Fibroblast of villous mesenchyme (primary cell): ENCODE measurements at places on chromosomes 4 and X. TPM values are rescaled to one million over a fixed set of nuclear protein-coding genes. Genes with fewer than 3 reads are reported as not detected.
A peak's percentile ranks its signal among the peaks of the same experiment; 100 is the strongest.

Gene KLHL13
- total RNA-seq: 0.97 and 1.3 TPM in 2 replicates

GRCh38 chr4:78214078-78214477 is 157.0 kb downstream of the FRAS1 start:
- peak; percentile 26 for DNase-seq

DNA sequence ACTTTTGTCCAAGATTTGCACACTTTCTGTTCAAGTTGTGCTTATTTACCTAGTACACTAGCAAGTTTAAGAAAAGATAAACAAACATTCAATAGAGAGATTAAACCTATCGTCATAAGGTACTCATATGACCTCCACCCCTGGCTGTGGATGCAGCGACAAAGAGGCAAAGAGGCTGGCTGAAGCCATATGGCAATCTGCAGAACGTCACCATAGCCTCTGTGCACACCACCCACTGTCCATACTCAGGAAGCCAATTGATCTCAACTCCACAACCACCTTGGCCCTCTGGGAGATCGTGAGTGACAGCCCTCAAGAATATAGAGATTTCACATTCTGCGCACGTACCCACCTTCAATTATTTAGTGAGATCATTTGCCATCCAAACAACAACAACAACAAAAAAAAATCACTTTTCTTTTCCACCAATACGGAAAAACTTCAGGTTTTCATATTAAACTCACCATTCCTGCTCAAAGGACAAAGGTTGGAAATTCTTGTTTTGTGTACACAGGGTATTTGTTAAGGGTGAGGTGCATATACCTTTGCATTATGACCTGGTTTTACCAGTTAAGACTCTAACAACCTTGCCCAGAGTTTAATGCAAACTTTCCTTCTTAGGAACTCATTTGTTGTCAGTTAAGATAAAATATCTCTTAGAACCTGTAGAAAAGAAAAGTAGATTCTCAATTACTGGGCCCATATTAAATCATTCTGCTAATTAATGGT is 243.0 kb upstream of the FSTL5 start:
- DNase-seq: no peak

DNA sequence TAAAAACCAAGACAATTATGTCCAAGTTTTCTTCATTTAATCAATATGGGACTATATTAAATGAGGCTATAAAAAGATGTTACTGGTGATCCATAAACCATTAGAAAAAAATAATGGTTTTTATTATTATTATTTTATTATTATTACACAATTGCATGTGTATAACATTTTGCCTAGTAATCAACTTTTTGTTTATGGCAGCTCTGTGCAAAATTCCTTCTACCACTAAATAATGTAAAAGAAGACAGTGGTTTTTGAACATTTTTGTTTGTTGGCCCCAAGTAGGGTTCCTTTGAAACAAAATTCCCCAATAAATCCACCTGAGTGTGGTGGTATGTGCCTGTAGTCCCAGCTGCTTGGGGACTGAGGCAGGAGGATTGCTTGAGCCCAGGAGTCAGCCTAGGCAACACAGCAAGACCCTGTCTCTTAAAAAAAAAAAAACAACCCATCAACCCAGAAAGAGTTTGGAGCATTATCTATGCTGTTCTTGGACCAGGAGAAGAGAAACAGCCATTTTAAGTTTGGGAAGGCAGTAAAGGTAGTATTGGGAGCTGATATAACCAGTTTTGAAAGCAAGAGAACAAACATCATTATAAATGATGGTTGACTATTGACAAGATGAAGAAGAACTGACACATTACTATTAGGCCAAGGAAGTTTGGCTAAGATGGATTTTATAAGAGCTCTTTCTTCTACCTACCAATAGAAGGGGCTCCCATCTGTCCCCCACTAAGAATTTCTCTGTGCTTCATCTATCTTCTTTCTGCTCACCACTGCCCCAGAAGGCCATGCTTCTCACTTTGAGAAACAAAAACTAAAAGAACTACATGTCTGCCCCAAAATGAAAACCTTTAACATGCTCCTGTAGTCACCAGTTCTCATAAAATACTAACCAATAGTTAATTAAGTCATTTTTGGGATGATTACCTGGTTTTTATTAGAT is 2.2 kb downstream of the TMEM156 start:
- no peak for DNase-seq

DNA sequence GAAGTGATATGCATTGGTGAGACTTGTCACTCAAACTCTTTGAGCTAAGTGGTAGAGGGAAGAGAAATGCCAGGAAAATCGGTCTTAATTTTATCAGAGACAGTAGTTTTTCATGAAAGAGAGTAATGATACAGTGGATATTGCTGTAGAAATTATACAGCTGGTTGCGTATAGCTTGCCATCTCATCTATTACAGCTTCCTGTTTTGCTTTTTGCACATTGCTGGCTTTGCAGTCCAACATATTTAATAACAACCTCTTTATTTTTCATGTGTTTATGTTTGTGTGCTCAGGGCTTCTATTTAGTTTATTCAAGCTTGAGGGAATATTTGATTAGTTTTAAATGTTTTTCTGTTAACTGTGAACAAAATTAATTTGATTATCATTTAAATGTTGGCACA is 11.5 kb downstream of the SMAD1 start:
- no peak for DNase-seq

DNA sequence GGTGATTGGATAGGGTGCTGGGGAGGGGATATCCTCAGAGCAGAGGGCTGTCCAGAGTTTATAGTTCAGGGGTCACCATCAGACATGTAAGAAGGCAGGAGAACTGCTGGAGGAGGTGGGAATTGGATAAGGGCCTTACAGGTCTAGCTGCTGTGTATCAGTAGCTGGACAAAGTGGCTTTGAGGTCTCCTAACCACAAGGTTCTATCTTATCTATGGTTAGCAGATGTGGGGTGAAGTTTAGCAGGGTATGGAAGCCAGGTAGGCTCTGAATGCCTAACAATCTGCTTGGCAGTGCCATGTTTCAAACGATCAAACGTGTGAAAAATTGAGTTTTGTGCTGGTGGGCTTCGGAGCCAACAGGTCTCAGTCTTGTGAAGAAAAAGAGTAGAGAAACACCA is 32.1 kb upstream of the MAGEA8 start:
- DNase-seq: no peak

GRCh38 chrX:14630733-14631132 is 101.4 kb downstream of the GLRA2 start:
- no peak for DNase-seq

DNA sequence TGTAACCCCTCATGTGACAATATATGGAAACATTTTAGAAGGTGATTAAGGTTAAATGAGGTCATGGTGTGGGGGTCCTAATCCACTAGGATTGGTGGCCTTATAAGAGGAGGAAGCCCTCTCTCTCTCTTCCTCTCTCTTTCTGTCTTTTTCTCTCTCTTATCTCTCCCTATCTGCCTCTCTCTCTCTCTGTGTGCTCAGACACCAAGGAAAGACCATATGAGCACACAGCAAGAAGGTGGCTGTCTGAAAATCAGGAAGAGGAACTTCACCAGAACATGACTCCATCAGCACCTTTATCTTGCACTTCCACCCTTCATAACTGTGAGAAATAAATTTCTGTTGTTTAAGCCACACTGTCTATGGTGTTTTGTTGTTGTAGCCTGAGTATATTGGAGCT is 1472.2 kb downstream of the PCDH7 start:
- DNase-seq: no peak

GRCh38 chr4:845836-846251 is 19.9 kb upstream of the CPLX1 start:
- DNase-seq: peak; percentile 31

GRCh38 chr4:1198098-1198844 is 25.9 kb upstream of the SPON2 start:
- peak; percentile 63 for DNase-seq
